Activated CD4-positive, alpha-beta memory T cell treated with anti-CD3 and anti-CD28 coated beads for 36 hours (primary cell): ENCODE measurements at places on chromosomes 1 and 21.

DNA sequence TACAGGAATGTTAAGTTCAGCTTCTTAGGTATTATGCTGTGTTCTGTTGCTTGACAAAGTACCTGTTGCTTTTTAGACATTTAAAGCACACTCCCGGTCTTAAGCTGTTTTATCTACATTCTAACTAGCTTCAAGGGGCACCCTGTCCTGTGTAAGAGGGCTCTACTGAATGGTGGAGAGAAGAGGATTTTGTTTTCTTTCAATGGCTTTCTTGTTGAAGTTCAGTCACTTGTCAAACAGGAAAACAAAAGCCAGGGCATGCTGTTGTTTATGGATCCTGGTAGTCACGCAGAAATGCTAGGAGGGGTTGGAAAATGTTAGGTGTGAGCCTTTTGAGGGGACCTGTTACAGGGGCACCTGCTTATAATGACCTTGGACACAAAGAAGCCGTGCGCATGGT, 30.7 kb downstream of the PGM1 start:
- DNase-seq = no peak

DNA sequence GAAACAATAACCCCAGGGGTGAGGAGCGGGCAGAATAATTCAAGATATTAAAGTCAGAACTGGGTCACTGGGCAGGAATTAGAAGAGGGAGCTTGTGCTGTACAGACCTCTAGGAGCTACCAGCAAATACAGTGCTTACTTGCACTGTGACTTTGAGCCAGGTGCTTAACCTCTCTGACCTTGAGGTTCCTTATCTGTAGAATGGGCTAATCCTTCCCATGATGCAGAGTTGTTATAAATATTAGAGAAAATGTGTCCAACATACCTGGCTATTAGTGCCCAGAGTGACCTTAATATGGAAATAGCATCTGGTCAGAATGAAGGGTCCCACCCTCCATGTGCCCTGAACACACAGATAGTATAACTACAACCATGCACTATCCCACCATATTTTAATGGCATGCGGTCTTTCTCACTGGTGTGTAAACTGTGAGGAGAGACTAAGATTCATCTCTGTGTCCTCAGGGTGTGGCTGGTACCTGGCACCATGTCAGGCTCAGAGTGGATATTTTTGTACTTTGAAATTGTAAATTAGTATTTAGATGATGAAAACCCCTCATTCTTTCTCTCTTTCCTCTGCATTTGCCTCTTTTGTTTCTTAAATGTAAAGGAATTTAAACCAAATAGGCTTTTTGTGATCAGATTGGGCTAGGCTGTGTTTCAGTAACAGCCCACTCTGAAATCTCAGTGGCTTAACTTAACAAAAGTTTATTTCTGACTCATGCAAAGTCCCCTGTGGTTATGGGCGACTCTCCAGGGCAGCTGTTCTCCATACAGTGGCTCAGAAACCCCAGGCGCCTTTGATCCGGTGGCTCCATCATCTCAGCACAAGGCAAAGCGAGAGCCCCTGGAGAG, 60.0 kb upstream of the ROR1 start:
- no peak for DNase-seq

DNA sequence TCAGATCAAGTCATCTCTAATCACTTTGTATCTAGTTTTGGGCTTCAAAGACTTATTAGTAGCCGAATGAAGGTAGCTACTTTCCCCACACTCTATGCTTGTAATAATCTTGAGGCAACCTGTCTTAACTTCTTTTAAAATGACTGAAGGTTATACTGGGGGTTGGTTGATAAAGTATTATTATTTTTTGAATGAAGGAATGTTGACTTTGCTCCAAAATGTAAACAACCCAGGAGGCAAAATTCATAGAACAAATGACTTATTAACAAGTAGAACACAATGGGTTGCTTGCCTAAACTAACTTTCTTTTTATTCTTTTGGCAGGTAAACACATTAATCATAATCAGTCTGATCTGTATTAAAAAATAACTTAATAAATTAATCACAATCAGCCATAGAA, 440.0 kb downstream of the USP25 start:
- DNase-seq = no peak

GRCh38 chr1:92473781-92474495, 12.8 kb downstream of the GFI1 start:
- peak; percentile 73 for DNase-seq

- DNase-seq = no peak
These were observed 95.3 kb downstream of the PDE9A start for GRCh38 chr21:42748620-42749176.

DNA sequence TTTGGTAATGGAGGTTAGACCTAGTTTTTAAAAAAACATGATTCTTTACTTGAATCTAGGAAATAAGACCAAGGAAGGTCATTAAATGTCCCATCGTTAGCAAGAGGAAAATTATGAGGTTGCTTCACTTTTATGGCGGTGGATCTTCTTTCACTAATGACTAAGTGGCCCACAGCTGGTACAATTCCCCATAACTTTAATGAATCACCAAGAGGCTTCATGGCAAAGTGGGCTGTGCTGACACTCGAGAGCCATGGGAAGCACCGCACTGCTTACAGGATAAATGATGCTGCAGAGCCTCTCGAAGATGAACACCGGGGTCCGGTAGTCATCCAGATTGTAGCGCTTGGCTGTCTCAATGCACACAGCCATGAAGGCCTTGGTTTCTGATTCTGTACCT, 108.8 kb downstream of the UBR4 start:
- no peak for DNase-seq

DNA sequence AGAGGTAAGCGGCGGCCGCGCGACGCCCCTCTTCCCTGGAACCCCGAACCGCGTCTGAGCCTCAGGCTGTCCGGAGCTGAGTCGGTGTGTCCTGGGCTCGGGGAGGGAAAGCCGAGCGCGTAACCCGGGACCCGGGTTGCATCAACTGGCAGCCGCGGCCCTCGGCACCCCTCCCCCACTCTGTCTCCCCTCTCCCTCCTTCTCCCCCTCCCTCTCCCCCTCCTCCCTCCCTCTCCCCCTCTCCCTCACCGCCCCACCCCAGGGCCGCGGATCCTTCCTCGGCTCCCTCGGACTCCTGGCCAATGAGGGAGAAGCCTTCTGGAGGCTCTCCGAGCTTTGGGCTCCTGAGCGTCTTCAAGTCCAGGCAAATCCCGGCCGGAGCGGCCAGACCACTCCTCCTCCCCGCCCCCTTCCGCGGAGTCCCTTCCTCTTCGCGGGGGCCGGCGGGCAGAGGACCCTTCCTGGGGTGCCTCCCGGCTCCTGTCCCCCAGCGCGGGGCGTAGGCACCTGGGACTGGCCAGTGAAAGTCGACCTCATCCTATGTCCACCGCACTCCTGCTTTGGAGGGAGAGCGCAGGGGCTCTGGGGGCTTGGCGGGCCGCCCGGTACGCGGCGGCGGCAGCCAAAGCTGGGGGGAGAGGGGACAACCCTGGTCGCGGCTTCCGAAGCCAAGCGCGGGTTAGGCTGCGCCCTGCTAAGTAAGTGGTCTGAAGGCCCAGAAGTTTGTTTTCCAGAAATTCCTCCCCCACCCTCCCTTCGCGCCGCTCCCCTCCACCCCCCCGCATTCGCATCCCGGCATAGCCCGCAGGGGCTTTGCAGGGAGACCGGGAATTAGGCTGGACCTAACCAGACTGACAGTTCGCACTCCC, 850 bp downstream of the SESN2 start:
- DNase-seq = peak; percentile 50

DNA sequence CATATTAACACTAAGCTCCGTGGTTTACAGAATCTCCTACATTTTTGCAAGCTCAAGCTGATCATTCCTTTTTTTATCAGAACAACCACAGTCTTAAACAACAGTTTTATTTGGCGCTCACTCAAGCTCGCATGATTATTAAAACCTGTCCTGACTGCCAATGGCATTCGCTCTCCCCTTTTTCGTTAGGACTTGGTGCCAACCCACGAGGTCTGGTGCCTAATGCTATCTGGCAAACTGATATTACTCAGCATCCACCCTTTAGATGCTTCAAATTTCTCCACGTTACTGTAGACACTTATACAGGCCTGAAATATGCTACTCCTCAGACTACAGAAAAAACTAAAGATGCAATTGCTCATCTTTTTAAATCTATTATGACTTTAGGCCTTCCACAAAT, 23.0 kb upstream of the ITLN1 start:
- no peak for DNase-seq

DNA sequence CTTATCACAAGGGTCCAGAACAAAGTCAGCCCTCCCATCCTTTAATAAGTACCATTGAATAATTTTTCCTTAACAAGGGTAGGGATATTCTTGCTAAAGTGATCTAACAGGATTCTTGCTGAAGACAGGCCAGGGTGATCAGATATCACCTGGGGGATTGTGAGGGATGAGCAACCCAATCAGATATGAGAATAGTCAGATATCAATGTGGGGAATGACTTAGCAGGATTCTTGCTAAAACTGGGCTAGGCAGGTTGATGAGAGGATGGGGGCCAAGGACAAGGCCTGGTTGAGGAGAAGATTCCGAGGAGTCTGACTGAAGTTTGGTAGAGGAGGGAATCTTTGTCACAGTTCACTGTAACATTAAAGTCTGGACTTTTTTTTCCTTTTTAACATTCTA, 23.9 kb upstream of the NLRP3 start:
- no peak for DNase-seq

DNA sequence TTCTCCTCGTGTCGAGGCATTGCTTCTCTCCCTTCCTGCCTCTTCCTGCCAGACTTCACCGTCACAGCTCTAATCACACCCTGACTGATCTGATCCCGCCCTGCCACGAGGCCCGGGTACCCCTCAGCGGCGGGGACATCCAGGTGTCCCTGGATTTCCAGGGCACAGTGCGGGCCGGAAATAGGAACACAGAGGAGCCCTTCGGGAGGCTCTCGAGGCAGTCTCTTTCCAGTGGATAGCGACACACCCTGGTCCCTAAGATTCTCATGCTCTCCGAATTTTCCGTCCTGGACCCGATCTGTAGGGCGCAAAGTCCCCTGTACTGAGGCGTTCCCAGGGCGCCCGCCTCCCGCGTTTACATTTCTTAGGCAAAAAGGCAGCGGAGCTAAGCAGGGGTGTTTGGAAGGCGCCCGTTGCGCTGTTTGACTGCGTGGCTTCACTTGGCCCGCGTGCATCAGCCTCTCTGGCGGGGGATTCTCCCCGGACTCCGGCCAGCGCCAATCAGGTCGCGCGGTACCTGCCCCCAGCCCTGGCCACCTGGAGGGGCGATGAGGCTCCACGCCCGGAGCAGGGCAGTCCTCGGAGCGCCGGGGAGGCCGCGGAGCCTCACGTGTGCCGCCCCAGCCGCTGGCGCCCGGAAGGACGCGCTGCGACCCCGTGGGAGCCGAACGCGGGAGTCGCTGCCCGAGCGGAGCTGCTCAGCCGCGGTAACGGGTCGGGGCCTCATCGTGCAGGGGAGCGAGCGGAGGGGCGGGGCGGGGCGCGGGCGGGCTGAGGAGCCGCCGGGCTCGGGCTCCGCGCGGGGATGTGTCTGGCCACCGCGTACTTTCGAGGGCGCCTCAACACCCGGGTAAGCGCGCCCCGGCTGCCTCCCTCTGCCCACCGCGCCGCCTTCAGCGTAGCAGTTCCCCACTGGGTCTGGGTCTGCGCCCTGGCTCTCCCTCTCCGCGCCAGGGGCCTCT, at the start of gene FAM163A:
Gene FAM163A, plus strand, starts transcription at position 575 of the 962 bp plus-strand sequence. CDS start 69,807 bp downstream, outside the sequence.
- peak; percentile 17 for DNase-seq

GRCh38 chr1:179831852-179832699, 45.5 kb downstream of the TOR1AIP2 start:
- peak; percentile 46 for DNase-seq

- no peak for DNase-seq
These were observed 41.1 kb downstream of the ADGRL2 start for GRCh38 chr1:81841795-81842194.

DNA sequence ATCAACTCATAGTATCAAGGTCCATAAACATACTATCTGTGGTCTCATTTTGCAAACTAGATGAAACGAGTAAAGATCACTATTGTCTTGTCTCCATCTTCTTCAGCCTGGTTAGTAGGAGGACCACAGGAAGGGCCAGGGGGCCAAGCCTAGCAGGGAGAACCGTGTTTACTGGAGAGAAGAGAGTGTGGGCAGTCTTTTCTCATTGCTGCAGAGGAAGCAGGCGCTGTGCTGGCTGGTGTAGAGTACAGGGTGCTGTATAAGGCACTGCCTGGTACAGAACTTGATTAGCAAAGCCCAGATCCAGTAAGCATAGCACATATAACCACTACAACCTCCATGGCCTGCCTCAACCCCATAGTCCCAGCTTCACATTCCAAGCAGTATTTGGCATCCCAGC, 10.0 kb upstream of the B4GALT3 start:
- no peak for DNase-seq

GRCh38 chr1:83123019-83123418, 875.9 kb downstream of the TTLL7 start:
- DNase-seq = no peak

- no peak for DNase-seq
These were observed 22.4 kb upstream of the EPS8L3 start for GRCh38 chr1:109786112-109786480.

DNA sequence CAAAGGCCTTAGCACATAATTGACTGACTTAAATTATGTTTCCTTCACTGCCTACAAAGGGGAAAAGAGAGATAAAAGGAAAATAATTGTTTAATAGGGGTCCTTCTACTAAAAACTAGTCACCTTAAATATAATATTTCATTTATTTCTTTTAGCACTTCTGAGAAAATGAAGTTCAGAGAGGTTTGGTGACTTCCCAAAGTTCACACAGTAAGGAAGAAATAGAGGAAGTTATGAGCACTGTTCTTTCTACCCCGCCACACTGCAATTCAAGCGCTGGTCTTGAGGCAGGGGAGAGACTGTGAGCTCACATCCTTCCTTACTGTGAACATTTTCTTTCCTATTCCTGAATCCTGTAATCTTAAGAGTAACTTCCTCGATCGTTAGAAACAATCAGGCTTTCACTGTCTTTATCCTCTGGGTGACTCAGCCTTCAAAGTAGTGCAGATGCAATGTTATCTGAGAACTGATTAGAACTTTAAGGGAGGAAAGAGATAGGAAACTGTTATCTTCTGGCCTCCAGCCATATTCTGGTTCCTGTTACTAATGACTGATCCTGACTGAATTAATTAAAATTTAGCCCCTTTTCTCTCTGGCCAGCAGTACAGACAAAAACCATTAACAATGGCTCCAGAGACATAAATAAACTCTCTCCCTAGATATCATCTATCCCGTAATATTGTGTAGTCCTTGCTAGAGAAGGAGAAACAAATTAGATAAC, 6.8 kb downstream of the RGS5 start:
- no peak for DNase-seq

GRCh38 chr1:86381223-86381622, 14.9 kb downstream of the ODF2L start:
- no peak for DNase-seq

DNA sequence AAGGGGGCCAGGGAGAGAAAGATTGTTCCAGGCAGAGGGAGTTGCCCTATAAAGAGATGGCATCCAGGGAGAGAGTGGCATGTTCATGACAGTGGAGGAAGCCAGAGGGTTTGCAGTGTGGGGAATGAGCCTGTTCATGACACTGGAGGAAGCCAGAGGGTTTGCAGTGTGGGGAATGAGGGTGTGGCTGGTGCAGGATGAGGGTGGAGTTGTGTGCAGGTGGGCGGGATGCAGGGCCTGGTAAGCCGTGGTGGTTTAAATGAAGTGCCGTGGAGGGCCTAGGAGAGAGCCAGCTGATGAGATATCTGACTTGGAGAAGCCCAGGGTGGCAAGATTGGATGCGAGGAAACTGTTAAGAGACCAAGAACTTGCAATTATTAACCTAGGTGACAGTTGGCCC, 131.8 kb downstream of the CAMTA1 start:
- DNase-seq = no peak
